Stimulated activated CD4-positive, alpha-beta T cell treated with anti-CD3 and anti-CD28 coated beads, Interleukin-15, amount 100 ng/mL, for 1 hour (primary cell): ENCODE measurements at places on chromosomes 13 and 19.

- no peak for DNase-seq
Measured at GRCh38 chr19:41174297-41174928, 18.6 kb upstream of the CYP2S1 start.

DNA sequence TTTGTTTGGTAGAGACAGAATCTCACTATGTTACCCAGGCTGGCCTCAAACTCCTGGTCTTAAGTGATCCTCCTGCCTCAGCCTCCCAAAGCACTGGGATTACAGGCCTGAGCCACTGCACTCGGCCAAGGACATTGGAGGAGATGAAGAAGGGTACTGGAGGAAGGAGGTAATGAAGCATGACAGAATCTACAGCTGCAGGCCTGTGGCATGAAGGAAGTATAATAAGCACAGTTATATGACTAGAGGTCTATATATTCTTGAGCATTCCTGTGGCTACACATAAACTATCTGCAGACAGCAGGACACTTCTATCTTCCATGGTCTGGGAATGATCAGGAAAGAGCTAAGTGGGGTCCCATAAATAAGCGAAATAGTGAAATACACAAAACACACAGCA is 18.2 kb downstream of the ZNF565 start:
- DNase-seq, result no peak

DNA sequence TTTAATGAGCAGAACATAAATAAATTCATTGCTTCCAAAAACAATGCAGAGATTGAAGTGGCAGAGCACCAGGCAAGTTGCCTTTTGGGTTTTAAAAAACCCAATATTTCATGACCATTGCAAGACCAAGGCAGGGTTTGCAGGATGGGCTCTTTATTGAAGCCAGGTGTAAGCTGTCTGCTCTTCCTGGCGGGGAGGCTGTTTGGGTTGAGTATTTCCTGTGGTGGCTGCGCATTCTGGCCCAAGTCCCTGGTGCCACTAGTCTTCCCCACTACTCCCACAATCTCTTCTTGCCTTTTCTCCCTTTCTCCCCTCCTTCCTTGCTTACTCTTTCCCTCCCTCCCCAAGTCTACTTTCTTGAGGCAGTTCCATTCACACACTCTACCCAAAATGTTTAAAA is 116.4 kb downstream of the AKAP11 start:
- no peak for DNase-seq

GRCh38 chr13:97228850-97229521 is 6.9 kb downstream of the MBNL2 start:
- DNase-seq, result no peak

GRCh38 chr19:6693056-6693471 is 23.1 kb upstream of the TNFSF14 start:
- DNase-seq, result no peak

- no peak for DNase-seq
Measured at GRCh38 chr19:12580180-12580694, 29.0 kb upstream of the ZNF564 start.

- no peak for DNase-seq
Measured at GRCh38 chr19:16156904-16157303, 13.4 kb downstream of the HSH2D start.

DNA sequence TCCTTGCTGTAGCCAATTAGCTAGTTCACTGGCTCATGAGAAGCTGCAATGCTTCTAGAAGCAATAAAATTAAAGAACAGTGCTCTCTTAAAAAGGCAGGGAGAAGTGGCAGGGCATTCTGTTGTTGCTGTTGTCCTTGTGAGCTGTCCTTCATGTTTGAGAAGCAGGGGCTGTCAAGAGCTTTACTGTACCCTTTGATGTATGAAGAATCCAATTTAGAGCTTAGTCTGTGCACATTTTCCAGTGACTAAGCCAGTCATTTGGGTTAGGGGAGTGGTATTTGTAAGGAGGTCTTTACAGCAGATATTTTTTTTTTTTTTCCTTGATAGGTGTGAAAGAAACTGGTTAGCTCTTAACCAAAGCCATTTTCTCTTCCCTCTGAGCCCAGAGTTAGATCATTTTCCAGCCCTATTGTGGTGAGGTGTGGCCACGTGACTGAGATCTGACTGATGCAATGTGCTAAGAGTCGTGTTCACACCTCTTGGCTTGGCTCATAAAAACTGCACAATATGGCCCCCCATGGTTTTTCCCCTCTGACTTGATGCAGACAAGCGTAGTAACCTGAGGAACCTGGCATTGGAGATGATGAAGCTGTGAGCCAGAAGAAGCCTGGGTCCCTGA is 309.6 kb upstream of the TMTC4 start:
- DNase-seq, result no peak

DNA sequence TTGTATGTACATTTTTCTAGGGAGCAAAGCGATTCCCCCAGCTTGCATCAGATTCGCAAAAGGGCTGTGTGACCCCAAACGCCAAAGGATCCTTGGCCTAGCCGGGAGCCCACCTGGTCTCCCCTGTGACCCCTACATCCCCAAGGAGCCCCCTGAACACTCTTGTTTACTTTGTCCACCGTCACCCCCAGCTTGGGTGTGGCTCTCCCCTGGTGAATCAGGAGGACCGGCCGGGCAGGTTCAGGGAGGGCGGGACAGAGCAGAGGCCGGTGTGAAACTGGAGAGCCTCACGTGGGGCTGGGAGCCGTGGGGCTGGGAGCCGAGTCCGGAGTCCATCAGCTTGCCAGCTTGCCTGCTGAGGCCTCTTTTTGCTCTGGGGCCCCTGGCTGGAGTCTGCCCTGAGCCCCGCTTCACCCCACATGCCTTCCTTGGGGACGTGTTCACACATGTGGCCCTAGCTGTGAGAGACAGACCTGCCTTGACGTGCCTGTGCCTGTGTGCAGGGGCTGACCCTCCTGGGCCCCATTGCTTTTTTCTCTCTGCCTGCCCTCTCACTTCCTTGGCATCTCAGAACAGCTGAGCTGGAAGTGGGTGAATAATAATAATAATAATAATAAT is 2.0 kb downstream of the ITPKC start:
- no peak for DNase-seq

- DNase-seq, result no peak
Measured at GRCh38 chr13:98103531-98103930, 39.4 kb upstream of the FARP1 start.

DNA sequence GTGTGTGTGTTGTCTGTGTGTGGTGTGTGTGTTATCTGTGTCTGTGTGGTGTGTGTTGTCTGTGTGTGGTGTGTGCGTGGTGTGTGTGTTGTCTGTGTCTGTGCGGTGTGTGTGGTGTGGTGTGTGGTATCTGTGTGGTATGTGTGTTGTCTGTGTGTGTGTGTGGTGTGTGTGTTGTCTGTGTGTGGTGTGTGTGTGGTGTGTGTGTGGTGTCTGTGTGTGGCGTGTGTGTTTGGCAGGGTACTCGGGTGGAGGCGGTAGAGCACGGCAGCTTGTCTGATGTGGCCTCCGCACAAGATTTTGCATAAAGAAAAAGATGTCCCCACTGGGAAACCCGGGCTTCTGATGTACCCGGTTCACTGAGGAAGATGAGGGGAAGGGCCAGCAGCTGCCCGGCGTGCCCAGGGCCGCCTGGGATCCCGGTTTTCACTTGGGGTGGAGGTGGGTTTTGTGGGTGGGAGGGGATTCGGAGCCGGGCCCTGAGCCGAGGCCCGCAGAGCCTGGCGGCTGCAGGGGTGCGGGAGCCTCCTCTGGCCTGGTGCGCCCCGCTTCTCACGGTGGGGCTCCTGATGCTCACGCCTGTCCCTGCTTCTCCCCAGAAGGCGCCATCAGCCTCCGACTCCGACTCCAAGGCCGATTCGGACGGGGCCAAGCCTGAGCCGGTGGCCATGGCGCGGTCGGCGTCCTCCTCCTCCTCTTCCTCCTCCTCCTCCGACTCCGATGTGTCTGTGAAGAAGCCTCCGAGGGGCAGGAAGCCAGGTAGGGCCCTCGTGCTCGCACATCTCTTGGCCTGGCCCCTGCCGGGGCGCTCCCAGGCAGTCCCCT is 21.2 kb downstream of the HDGFL2 start:
- DNase-seq, result no peak

DNA sequence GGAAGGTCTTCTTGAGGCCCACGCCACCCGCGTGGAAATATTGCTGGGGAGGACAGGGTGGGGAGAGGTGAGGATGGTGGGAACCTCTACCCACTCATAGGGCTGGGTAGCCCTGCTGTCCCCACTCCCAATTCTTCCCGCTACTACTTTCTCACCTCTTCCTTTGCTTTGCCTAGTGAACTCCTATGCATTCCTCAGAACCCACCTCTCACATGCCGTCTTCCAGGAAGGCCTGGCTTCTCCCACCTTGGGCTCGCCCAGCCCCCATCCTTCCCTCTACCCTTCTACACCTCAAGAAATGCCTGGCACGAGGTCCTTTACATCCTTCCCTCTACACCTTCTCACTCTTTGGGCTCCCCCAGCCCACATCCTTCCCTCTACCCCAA is 62.4 kb downstream of the COLGALT1 start:
- DNase-seq, result no peak

GRCh38 chr19:42386974-42387707 is 3.0 kb downstream of the CNFN start:
- DNase-seq, result peak; percentile 32

DNA sequence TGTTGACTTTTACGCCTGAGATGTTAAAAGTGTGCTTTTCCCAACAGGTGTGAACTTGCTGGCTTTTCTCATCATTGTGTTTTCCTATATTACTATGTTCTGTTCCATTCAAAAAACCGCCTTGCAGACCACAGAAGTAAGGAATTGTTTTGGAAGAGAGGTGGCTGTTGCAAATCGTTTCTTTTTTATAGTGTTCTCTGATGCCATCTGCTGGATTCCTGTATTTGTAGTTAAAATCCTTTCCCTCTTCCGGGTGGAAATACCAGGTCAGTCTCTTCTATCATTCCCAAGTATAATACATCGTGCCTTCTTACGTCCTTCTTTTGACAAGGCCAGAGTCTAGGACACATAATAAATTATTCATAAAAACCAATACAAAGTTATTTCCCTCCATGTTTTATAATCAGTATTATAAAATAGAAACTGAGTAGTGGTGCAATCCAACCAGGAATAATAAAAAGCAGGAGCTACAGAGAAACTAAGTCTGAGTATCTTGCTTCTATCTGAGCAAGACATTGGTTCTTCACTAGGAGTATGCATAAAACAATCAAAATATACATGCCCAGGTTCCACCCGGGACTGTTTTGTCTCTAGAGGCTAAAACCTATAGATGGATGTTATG is 57.9 kb downstream of the RXFP2 start:
- DNase-seq, result no peak

GRCh38 chr13:24678151-24678550 is 2.1 kb upstream of the ATP12A start:
- no peak for DNase-seq

DNA sequence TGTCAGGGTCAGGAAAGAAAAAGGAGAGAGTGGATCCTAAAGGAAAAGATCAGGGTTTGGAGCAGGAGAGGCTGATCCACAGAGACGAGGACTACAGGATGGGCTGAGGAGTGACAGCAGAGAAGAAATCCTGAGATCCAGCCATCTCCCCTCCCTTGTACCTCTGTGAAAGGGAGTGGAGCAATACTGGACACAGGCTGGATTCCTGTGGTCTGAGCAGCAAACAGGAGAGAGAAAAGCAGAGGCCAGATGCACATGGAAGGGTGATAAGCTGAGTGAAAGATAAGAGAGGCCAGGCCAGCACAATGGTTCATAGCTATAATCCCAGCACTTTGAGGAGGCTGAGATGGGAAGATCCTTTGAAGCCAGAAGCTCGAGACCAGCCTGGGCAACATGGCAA is 472.1 kb upstream of the TSHZ3 start:
- DNase-seq, result no peak

GRCh38 chr13:27481766-27482165 is 31.4 kb upstream of the MTIF3 start:
- no peak for DNase-seq

DNA sequence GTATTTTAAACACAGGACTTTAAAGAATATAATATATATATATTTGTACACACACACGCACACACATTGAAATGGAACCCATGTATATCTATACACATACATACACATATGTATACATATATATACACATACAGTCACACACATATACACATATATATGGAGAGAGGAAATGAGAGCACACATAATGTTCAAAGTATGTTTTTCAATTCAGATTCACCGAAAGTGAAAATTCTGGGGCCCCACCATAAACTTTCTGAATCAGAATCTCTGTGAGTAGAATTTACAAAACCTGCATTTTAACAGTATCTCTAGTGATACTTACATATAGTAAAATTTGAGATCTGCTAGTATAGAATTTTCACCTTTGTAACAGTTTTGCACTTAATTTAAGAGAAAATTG is 60.4 kb upstream of the OBI1 start:
- no peak for DNase-seq

DNA sequence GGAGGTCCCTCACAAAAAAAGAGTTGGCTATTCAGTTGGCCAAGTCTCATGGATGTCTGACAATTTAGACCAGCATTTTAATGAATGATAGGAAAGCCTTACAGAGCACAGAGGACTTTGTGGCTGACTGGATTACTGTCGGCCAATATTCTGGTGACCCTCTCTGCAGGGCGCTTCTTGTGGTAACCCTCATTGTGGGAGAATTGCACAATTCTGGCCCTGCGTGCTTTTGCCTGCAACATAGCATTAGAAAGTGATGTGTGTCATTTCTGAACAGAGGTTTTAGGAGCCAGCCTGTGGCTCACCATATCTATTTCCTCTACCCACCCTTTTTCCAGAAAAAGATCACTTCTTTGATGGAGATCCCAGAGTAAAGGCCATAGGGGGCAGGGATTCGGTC is 71.4 kb downstream of the EFNB2 start:
- DNase-seq, result no peak

- DNase-seq, result no peak
Measured at GRCh38 chr13:28976195-28976594, 156.1 kb downstream of the MTUS2 start.

- DNase-seq, result no peak
Measured at GRCh38 chr13:34172048-34172447, 354.1 kb downstream of the RFC3 start.

- no peak for DNase-seq
Measured at GRCh38 chr19:46911456-46911855, 50.7 kb downstream of the ARHGAP35 start.

DNA sequence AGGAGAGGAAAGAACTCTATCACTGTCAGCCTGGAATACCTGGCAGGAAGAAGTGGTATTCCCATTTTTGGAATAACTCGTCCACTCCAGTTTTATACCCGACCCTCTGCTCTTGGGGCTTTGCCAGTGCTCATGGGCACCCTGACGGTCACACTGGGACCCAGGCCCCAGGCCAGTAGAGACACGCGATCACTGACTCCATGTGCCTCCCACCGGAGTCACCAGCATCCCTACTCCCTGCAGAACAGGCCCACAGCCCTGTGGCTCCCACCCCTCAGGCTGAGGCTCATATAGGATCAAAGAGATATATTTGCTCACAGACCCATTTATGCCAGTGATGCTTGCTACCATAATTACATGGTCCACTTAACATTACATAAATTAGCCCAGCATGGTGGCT is 3.5 kb downstream of the GRTP1 start:
- no peak for DNase-seq

DNA sequence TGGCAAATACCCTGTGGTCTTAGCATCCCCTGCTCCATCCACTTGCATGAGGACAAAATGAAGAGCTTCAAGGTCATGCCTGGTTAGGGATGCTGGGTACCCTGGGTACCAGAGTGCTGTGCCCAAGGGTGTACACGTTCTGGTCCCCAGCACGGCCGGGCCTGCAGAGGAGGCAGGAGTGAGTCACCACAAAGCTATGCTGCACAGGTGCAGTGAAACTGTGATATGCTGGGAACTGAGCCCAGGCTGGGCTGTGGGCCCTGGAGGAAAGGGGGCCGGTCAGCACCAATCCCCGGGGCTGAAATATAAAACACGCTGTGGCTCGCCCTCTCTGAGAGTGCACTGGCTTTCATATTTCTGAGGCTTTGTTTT is 95.1 kb downstream of the TSHZ3 start:
- no peak for DNase-seq

- no peak for DNase-seq
Measured at GRCh38 chr13:84025824-84026223, 143.6 kb upstream of the SLITRK1 start.

GRCh38 chr13:33394294-33394932 is 108.9 kb upstream of the STARD13 start:
- no peak for DNase-seq
